ENCODE measurements at places on chromosomes 2 and 18. TPM values are rescaled to one million over a fixed set of nuclear protein-coding genes. Genes with fewer than 3 reads are reported as not detected.

NDC80 gene
- 9.8 TPM for total RNA-seq

TBR1 gene
- total RNA-seq: 0.30 TPM

CROCC2 gene
- 0.30 TPM for total RNA-seq

ERMN gene
- 0.10 TPM for total RNA-seq

EGR4 gene
- 0.10 TPM for total RNA-seq

SLC38A11 gene
- total RNA-seq: 0.69 TPM

NTSR2 gene
- total RNA-seq: 0.10 TPM

KYNU gene
- total RNA-seq: 3.2 TPM

ELOA2 gene
- not detected for total RNA-seq

WNT10A gene
- total RNA-seq: 5.7 TPM

KLHL14 gene
- 0.30 TPM for total RNA-seq

NRBP1 gene
- 70.4 TPM for total RNA-seq

SIGLEC15 gene
- total RNA-seq: not detected

ITGA4 gene
- 19.0 TPM for total RNA-seq

SLC23A3 gene
- total RNA-seq: 1.5 TPM

TMEM87B gene
- 22.2 TPM for total RNA-seq

THSD7B gene
- 8.1 TPM for total RNA-seq

MRO gene
- total RNA-seq: 0.30 TPM

GAL3ST2 gene
- 0.30 TPM for total RNA-seq

AMMECR1L gene
- total RNA-seq: 12.1 TPM

DYNAP gene
- total RNA-seq: 0.10 TPM

DLGAP1 gene
- 5.3 TPM for total RNA-seq

IL36A gene
- total RNA-seq: not detected

MBD1 gene
- 39.9 TPM for total RNA-seq

SERPINB10 gene
- total RNA-seq: 3.9 TPM

GPR17 gene
- 0.79 TPM for total RNA-seq

GREB1 gene
- 2.7 TPM for total RNA-seq

SPDYA gene
- 3.3 TPM for total RNA-seq
